ENCODE measurements at places on chromosomes 12 and 14.

- no peak for DNase-seq
Measured at GRCh38 chr14:63436286-63437098, 106.7 kb downstream of the PPP2R5E start.

GRCh38 chr12:49615725-49616124 is 7.6 kb upstream of the PRPF40B start:
- DNase-seq: no peak

GRCh38 chr12:41433460-41433859 is 245.3 kb downstream of the PDZRN4 start:
- no peak for DNase-seq

DNA sequence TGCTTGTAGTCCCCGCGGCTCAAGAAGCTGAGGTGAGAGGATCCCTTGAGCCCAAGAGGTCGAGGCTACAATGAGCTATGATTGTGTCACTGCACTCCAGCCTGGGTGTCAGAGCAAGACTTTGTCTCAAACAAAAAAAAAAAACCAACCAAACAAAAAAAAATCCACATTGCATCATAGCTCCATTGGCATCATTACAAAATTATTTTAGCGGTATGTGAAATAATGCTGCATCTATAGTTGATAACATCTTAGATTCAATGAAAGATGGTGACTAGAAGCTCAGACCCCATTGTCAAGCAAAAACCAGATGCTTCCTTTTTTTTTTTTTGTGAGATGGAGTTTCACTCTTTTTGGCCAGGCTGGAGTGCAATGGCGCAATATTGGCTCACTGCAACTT is 14.8 kb upstream of the PTHLH start:
- no peak for DNase-seq

DNA sequence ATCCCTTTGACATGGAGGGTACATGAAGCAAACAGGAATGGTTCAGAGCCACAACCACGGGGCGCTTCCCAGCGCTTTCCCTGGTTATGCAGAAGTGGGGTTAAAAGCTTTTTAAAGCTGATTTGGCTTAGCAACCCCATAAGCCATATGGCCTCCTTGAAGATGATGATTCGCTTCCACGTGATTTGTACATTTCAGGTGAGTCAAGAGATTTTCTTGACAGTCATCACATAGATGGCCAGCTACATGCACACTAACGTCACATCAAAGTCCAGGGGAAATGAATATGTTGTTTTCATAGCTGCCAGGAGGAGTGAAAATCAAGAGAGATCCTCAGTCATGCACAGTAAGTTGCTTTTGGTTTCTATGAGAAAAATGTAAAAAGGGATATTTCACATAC is 309.7 kb downstream of the TMEM132D start:
- DNase-seq: no peak

DNA sequence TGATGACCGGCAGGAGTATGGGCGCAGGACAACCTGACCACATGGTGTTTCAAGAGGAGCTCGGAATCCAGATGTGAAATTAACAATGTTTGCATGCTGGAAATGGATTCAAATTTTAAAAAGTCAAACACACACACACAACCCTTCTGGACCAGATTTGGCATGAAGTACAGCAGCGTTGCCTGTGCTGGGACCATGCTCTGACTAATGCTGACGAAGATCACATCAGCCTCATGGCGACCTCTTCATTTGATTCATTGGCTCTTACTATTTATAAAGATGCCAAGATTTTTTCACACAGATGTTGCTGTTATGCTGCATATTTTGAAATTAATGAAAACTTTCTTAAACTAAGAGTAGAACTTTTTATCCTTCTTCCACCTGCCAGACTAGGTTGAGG is 926.6 kb upstream of the TMEM132C start:
- DNase-seq: no peak

DNA sequence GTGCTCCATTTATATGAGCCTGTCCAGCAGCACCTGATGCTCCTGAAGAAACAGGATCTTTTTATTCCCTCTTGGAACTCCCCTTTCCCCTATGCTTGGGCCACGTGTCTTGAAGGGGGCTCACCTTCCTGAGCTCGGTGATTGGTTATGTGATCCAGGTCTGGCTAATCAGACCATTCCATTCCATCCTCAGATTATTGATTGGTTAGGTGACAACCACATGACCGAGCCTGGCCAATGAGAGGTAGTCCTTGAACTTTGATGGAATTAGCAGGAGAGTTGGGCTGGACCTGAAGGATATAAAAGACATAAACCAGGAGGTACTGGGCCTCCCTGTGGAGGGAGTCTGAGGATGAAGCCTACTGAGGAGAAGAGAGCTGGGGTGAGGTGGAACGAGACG is 216.6 kb upstream of the LHX5 start:
- no peak for DNase-seq

DNA sequence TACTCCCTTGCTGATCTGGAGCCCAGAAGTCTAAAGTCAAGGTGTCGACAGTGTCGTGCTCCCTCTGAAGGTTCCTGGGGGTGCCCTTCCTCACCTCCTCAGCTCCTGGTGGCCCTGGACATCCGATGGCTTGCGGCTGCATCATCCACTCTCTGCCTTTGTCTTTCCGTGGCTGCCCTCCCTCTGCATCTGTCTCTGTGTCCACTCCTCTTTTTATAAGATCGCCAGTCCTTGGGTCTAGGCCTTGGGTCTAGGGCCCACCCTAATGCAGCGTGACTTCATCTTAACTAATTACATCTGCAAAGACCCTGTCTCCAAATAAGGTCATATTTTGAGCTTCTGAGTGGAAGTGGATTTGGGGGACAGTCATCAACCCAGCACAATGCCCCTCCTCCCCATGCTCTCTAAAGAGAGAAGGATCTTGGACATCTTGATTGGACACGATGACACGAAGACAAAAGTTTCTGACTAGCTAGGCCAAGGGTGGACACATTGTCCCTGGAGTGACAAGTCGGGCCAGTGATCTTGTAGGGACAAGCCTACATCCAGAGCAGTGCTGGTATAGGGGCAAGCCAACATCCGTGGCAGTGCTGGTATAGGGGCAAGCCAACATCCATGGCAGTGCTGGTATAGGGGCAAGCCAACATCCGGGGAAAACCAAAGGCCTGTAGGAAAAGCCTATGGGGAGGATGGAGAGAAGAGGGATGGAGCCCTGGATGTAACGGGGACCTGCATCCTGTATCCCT is 93.9 kb upstream of the DIO3 start:
- DNase-seq: no peak

- no peak for DNase-seq
Measured at GRCh38 chr14:79597566-79597965, 613.7 kb downstream of the DIO2 start.

DNA sequence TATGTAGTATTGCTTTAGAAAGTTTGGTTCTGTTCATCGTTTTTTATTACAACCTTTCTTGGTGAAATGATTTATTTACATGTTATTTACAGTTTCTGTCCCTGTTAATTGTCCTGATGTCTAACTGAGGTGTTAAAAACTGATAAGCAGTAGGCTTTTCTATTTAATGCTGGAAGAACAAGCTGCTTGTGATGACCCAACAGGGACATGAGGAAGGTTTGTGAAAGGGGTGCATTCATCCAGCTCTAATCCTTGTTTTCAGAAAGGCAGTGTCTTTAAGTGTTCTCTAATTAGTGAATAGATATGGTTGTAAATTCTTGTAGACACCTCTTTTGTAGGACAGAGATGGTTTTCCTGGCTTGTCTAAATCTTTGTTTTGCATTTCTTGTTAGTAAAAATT is 191.4 kb downstream of the FOXA1 start:
- no peak for DNase-seq

DNA sequence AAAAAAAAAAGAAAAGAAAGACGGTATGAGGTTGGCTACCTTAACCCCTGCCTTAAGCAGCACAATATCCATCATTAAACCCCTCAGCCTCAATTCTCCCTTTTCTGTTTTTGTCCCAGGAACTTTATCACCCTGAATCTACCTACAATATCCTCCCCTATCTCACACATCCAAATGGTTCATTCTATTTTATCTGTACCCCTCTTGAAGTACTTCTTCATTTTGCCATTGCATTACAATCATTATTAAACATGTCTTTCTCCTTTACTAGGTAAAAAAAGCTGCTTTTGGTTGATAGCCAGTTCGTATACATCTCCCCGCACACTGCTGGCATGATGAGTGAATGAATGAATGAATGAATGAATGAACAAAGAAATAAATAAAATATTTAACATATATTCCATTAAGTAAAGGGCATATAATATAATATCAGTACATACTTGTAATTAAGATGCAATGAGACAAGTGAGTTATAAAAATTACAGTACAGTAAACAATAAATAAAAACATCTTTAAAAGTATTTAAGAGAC is 364 bp upstream of the GPR65 start:
- no peak for DNase-seq

- DNase-seq: no peak
Measured at GRCh38 chr12:65958456-65958855, 134.2 kb downstream of the HMGA2 start.

- no peak for DNase-seq
Measured at GRCh38 chr12:93714382-93714781, 37.2 kb downstream of the CRADD start.

DNA sequence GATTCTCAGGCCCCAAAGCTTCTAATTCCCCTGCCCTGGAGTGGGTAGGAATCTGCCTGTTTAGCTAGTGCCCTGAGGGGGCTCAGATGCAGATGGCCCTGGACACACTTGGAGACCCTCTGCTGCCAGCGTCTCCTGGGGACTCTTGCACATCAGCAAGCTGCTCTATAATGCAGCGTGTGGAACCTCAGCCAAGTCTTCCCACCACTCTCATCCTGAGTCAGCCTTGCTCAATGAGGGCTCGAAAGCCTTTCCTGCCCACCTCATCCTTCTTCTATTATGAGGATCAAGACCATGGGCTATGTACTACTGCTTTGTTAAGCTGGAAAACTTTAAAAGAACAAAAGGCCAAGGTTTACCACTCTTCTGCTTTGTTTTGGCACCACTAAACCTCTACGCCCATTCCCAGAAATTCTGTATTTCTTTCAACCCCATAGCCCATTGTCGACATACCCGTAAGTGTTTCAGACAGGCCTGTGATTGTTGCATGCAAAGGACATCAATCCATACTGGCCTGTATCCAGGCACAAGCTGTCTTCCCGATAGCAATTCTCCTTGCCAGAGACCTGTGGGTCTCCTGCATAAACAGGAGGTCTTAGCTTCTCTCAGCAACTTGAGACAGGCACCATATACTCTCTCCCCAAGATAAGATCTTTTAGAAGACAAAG is 246.9 kb downstream of the DPF3 start:
- no peak for DNase-seq

DNA sequence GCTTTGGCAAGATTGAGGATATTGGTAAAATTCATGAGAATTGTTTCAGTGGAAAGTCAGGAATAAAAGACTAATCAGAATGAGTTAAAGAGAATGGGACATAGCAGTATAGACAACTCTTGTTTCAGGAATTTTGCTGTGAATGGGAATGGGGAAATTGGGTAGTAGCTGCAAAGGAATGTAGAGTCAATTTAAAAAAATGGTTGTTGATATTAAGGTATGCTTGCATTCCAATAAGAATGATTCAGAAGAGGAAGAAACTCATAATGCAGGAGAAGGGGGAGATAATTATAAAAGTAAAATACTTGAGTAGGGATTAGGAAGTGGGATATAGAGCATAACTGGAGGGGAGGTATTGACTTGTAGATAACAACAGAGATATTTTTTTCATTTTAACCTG is 40.7 kb downstream of the MNAT1 start:
- no peak for DNase-seq

GRCh38 chr12:30785630-30786029 is 30.9 kb upstream of the CAPRIN2 start:
- no peak for DNase-seq

DNA sequence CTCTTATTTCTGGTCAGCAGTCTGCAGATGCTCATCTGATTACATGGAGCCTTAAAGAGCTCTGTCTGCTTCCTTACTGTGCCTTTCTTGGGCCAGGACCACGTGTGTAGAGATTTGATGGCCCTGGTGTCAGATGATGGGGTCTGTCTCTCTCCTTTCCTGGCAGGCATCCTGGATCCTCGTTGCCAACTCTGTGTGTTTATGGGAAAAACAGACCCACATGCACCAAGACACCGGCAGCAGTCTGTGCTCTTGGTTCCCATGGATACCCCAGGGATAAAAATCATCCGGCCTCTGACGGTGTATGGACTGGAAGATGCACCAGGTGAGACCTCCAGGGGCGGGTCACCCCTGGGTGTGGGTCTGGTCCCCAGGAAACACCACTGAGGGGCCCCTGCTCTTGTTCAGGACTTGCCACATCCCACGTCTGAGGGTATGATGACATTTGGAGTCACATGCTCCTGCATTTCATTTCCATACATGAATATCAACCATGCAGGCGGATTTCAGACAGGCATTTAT is 18.5 kb upstream of the ALDH2 start:
- DNase-seq: no peak

DNA sequence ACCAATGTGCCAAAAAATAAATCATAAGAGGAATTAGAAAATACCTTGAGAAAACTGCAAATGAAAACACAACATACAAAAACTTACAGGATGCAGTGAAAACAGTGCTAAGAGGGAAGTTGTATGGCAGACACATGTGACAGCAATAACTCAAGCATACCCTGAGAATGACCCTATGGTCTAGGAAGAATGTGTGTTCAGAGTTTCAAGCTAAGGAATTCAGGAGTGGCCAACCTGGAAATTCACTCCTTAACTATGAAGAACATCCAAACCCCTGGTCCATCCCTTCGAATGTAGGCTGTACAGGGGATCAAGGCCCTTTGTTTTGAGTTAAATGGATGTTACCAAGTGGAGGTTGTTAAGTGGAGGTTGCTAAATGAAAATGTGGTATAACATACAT is 16.7 kb upstream of the TTC9 start:
- DNase-seq: no peak

DNA sequence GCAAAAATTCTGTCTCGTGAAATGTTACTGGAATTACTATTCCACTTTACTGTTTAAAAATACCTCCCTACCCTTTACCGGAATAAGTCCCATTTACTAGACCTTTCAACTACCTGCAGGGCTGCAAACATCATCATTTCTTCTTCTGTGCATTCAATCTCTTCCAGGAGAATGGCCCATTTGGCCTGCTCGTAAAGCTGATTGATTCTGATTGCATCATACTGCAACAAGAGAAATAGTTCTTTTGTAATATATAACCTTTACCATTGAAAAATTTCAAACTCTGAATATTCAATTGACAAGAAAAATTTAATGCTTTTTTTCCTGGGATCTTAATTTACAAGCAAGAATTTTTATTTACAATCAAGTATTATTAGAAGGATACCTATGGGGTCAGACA is 72.4 kb downstream of the FERMT2 start:
- DNase-seq: no peak

DNA sequence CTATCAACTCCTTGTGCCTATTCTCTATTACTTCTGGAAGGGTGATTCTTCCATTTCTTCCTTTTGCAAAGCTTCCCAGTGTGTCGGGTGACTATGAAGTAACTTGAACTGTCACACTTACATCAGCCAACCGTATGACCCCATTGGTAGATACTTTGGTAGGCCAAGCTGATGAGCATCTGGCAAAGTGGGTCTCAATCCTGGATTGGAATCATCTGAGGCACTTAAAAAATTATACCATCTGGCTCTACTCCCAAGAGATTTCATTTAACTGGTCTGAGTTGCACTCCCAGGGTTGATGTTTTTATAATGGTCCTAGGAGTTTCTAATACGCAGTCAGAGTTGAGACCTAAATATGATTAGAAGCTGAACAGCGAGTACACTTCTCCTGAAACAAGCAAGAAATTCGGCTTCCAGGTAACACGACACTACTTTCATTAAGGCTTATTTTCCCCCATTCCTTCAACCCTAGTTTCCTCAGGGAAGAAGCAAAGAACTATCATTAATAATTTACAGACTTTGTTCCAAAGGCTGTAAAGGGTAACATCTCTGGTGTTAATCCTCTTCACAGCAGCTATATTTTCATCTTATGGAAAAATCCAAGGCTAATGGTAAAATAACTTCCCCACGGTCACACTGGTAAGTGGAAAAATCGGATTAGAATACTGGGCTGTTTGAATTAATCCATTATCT is 76.8 kb downstream of the PDE6H start:
- DNase-seq: no peak
